T-helper 1 cell (primary cell): ENCODE measurements at places on chromosomes 5 and 9.

DNA sequence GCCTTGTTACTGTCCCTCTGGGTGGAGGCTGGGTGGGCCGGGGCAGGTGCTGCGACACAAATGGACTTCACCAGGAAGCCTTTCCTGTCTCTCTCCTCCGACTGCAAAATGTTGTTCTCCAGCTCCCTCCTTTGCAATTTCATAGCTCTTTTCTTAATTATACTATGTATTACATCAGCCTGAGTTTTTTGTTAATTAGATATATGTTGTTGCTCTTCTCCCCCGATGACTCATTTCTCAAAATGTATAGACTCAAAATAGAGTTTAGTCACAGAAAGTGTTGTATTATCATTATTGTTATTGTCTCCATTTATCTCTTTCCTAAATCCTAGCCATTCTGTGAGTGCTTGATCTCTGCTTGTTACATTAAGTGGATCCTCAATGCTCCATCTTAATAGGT is 122.4 kb upstream of the OSMR start:
- DNase-seq: no peak

DNA sequence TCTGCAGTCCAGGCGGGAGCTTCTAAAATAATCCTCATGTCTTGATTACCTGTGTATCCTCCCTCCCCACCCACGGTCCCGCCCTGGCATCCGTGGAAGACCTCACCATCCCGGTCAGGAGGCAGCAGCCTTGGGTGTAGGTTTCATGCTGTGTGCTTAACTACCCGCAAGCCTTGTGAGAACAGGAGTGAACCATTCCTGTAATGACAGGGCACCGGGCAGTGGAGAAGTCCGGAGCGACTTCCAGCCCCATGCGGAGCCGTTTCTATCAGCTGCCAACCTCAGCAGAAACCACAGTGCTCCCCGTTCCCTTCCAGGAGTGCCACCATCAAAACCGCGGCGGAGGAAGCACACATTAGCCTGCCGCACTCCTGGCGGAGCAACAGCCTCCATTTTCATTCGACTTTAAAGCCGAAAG is 123.5 kb upstream of the LMX1B start:
- DNase-seq: no peak

- DNase-seq: no peak
Observed at GRCh38 chr9:136422876-136423275, 12.4 kb downstream of the PMPCA start.

- DNase-seq: no peak
Observed at GRCh38 chr5:149028984-149029383, 33.9 kb downstream of the SH3TC2 start.

GRCh38 chr9:90165281-90165680 is 477.3 kb downstream of the DIRAS2 start:
- no peak for DNase-seq
